ENCODE measurements at places on chromosomes 11 and 22.

DNA sequence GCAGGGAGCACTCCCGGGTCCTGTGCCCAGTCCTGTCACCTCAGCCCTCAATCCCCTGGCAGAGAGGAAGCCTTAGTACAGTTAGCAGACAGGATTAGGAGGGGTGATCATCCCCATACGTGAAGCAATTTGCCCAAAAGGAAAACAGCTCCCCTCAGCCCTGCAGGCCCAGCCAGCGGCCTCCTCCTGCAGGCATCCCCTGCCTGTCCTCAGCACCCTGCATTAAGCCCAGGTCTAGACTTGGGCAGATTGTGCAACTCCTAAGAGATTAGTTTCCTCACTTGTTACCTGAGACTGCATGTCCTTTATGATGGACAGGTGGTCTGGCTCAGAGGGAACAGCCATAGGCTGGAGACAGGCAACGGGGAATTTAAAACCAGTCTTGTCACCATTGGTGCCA is 95.5 kb upstream of the TMEM45B start:
- no peak for DNase-seq

- DNase-seq = peak; percentile 24
Observed at GRCh38 chr11:61922539-61922938, 5.2 kb upstream of the RAB3IL1 start.

DNA sequence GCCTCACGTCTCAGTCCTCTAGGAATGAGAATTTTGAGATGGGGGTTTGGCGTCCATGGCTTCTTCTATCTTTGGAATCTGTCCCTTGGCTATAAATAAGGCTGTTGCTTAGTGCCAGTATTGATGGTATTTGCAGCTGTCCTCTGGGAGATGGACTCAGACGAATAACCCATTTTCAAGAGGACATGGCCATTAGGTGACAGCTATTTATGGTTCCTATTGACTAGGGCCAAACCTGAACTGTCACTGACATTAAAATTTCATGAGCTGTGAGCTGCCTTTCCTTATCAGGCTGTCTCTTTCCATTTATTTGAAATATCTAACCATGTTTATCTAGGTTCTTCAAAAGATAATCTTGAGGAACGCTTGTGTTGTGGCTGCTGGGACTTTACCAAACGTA is 92.7 kb downstream of the NAV2 start:
- peak; percentile 89 for DNase-seq

DNA sequence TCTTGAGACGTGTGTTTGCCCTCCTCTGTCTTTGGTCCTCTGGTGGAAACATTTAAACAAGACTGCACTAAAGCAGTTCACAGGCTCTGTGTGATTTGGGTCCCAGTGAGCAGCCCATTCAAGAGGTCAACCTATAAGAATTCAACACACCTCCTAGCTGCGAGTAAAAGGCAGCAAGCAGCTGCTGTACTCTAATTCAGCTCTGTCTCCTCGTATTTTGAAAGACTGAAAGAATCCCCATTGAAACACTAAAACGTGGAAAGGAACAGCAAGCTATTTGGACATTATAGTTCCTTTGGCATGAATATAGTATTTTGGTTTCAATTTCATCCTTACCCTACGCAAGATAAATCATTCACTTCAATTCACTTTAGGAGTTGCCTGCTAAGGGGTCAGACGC is 1046.7 kb downstream of the DLG2 start:
- no peak for DNase-seq

DNA sequence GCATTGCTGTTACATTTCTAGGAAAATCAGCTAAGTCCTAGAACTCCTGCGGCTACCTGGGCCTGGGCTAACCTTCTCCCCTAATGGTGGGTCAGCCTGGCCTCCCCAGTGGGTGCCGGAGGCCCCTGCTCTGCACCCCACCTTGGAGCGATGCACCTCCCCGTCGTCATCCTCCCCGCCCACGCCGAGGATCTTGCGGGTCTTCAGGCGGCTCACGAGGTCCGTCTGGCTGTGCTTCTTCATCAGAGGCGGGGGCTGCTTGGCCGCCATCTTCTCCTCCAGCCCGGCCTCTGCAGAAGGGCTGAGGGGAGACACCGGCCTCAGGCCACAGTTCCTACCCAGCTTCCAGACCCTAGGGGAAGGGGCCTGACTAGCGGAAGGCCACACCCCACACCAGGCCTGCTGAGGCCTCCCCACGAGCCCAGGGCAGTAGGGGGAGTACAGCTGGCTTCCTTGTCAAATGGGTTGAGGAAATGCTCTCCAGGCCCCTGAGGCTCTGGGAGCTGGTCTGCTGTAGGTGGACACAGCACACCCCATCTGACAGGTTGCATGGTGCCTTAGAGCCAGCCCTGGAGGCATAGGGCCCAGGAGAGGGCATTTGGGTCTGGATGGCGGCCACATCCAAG is 12.5 kb downstream of the TP53I11 start:
- DNase-seq = no peak

GRCh38 chr11:126929179-126930061 is 71.2 kb downstream of the KIRREL3 start:
- no peak for DNase-seq

DNA sequence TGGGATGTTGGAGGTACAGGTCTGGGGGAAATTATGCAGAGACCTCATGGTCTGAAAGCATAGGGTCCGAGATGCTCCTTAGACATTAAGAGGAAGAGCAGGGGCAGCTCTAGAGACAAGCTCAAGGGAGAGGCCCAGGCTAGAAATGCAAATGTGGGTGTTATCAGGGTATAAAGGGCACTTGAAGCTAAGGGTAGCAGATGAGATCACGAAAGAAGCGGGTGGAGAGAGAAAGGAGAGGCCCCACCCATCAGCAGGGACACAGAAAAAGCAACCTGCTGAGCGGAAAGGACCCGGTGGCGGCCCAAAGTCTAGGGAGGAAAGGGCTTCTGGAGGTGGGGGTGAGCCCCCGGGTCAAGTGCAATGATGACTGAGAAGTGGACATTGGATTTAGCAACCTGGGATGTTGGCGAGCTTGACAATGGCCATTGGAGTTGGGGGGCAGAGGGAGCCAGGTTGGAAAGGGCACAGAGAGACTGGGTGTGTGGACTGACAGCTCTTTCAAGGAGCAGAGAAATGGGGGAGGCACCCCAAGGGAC is 8.9 kb downstream of the TMPRSS6 start:
- DNase-seq = no peak

- DNase-seq = no peak
Observed at GRCh38 chr22:42286205-42286604, 15.8 kb upstream of the TCF20 start.

DNA sequence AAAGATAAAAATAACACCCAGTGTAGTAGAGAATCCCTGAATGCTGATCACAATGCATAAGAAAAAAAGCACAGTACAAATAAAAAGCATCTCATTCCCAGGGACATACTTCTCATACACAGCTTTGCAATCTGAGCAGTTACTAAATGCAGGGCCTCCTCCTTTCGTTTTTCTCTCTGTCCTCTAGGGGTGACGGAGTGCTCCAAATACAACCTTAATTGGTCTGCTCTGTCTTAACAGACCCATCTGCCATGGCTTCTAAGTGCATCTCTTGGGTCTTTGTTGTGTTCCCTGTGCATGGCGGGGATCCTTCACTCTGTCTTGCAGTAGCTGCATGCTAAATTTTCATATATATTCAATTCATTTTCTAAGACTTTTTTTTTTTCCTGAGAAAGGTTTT is 1114.2 kb upstream of the RAG2 start:
- peak; percentile 39 for DNase-seq
